Spinal cord (tissue), 10 donors: ENCODE measurements at places on chromosomes 2 and 18.

- no peak for DNase-seq
Observed at GRCh38 chr2:156385242-156385641, 50.9 kb upstream of the GPD2 start.

GRCh38 chr2:117958186-117958585 is 55.7 kb downstream of the CCDC93 start:
- no peak for DNase-seq

GRCh38 chr2:23617167-23617810 is 232.3 kb downstream of the KLHL29 start:
- DNase-seq, result peak; percentile 94

GRCh38 chr2:212535996-212536816 is 2.4 kb downstream of the ERBB4 start:
- DNase-seq, result peak; percentile 48

DNA sequence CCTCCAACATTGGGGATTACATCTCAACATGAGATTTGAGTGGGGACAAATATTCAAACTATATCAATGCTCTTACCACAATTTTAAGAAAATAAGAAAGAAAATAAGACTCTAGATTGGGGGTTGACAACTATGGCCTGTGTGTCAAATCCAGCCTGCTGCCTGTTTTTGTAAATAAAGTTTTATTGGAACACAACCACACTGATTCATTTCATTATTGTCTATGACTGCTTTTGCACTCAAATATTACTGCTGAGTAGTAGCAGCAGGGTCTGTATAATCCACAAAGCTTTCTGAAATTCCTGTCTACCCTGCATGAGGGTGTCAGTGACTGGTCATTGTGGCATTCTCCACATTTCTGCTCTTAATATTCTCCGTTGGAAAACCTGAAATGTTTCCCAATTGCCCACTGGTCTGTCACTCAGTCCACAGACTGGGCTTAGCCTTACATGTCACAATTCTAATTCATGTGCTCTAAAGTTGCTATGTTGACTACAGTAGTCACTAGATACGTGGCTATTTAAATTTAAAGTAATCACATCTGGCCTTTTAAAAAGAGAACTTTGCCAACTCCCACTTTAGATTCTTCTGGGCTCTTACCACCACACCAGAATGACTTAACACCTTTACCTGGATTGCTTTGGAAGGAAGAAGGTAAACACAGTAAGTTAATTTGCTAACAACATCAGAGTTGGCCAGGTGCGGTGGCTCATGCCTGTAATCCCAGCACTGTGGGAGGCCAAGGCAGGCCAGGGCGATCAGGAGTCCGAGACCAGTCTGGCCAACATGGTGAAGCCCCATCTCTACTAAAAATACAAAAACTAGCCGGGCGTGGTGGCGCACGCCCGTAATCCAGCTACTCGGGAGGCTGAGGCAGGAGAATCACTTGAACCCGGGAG is 86.9 kb downstream of the CLHC1 start:
- no peak for DNase-seq

DNA sequence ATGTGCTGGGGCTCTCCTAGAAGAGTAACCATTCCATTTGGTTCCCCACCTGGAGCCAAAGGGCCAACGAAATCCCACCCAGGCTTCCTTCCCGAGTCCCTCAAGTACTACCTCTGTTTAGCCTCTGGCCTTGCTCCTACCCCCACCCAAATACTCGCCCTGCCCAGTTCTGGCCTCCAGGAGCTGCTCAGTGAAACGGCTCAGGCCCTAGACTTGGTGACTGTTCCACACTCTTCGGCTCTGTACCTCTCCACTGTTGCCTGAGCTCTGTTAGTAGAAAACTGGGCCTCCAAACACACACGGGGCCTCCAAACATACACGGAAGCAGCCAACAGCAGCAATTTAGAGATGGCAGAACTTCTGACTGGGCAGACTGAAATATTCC is 4.2 kb downstream of the OTX1 start:
- no peak for DNase-seq

GRCh38 chr2:85601771-85602475 is 575 bp downstream of the TMEM150A start:
- DNase-seq, result no peak

DNA sequence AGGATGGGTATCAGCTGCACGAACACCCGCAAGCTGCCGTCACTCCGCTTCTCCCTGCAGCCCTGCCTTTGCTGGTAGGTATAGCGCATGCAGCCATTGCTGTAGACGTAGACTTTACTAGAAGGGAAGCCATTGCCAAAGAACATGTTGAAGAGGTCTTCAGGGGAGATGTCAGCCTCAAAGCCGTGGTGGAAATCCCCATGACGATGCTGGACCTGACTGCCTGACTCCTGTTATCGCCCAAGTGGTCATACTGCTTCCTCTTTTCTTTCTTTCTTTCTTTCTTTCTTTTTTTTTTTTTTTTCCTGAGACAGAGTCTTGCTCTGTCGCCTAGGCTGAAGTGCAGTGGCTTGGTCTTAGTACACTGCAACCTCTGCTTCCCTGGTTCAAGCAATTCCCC is 68.7 kb upstream of the SPRED2 start:
- DNase-seq, result no peak

DNA sequence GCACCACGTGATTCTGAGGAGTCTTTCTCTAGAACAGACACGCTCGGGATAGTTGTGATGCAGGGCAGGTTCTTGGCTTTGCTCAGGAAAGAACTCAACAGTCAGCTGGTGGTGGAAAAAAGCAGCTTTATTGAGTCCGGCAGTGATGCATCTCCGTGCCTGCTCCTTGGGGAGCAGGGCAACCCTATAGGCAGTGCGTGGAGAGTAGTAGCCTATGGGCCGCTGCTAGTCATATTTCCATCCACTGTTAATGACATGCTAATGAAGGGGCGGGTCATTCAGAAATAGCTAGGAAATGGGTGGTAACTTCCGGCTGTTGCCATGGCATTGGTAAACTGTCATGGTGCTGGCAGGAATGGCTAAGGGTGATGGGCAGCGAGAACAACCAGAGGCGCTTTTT is 11.6 kb upstream of the ACKR3 start:
- DNase-seq, result no peak

- no peak for DNase-seq
Observed at GRCh38 chr2:46748735-46749531, 166.7 kb downstream of the MCFD2 start.

DNA sequence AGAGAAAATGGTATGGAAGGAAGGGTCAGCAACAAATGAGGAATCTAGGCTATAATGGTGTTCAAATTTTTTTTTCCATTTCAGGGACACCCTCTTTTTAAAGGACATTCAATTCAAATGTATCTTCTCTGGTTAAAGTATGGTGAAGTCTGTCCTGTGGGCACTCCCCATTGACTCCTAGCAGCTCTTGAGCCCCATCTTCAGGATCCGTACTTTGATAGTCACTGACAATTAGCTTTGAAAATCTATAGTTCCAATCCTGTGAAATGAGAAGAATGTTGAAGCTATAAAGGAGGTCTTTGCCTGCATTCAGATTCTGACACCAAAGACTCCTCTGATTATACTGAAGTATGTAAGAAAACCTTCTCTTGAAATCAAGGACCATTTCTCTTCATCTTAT is 43.3 kb downstream of the KCNH7 start:
- DNase-seq, result no peak

DNA sequence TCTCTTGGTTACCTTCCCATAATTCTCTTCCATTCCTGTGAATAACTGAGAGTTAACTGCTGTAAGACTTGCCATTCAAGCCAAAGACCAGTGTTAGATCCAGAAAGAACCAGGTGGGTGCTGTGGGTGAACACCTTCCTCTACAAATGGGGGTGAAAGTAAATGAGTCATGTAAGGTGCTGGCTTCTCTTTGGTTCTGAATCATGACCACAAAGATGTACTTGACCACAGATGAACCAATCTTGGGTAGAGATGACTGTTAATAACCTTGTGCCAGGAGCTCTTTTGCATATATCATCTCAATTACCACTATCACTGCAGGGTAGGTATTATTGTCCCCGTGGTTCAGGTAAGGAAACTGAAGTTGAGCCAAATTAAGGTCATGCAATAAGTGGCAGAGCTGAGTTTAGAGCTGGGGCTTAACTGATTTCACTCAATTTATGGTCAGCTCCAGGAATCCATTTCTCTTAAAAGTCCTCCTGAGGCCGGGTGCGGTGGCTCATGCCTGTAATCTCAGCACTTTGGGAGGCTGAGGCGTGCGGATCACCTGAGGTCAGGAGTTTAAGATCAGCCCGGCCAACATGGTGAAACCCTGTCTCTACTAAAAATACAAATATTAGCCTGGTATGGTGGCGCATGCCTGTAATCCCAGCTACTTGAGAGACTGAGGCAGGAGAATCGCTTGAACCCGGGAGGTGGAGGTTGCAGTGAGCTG is 244.9 kb upstream of the CXCR4 start:
- no peak for DNase-seq

GRCh38 chr2:189260361-189260814 is 80.8 kb upstream of the COL5A2 start:
- no peak for DNase-seq

DNA sequence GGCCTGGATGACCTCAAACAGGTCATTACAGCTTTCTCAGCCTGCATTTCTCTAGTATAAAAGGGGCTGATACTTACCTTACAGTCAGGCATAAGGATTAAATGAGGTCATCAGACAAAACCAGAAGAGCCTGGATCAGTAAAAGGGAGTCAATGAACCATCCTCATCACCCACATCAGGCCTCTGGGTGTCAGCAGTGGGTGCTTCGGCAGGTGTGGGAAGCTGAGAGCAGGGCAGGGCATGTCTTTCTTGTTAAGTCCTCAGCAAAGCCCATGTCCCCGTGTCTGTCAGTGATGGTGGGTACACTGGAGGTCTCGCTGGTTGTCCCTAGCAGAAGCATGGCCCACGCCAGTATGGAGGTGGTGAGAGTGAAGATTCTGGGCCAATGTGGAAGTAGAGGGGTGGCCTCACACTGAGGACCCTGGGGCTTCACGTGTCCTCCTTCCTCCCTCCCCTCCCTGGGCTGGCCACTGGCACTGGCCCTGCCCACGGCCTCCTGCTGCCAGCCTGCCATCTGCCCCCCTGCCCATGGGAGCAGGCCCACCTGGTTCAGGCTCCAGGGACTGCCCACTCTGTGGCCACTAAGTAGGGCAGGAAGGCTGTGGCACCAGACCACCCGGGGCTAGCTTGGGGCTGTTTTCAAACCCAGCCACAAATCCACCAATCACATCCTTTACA is 4.4 kb downstream of the ADRA2B start:
- DNase-seq, result no peak

GRCh38 chr18:79422022-79422782 is 26.5 kb downstream of the NFATC1 start:
- no peak for DNase-seq

GRCh38 chr2:40556739-40557138 is 104.8 kb upstream of the SLC8A1 start:
- no peak for DNase-seq

- DNase-seq, result no peak
Observed at GRCh38 chr2:25251071-25251421, 82.7 kb upstream of the POMC start.

GRCh38 chr2:951224-952006 is 766 bp downstream of the SNTG2 start:
- no peak for DNase-seq

- DNase-seq, result no peak
Observed at GRCh38 chr2:241269707-241270520, 45.6 kb downstream of the HDLBP start.

- no peak for DNase-seq
Observed at GRCh38 chr2:101617188-101617587, 80.3 kb upstream of the MAP4K4 start.

DNA sequence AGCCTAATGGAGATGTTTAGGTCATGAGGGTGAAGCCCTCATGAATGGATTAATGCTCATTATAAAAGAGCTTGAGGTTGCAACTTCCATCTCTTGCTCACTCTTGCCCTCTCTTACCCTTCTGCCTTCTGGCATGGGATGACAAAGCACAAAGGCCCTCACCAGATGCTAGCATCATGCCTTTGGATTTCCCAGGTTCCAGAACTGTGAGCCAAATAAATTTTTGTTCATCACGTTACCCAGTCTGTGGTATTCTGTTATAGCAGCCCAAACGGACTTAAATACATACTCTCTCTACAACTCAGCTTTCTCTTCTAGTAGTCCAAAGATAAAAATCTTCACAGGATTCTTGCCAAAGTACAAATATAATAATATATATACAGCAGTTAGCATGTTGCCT is 75.8 kb downstream of the LNPK start:
- no peak for DNase-seq

GRCh38 chr2:215839816-215840215 is 173.5 kb downstream of the MREG start:
- no peak for DNase-seq

- no peak for DNase-seq
Observed at GRCh38 chr2:187709065-187709464, 154.8 kb upstream of the TFPI start.

- no peak for DNase-seq
Observed at GRCh38 chr2:177433402-177433801, 40.8 kb downstream of the AGPS start.

DNA sequence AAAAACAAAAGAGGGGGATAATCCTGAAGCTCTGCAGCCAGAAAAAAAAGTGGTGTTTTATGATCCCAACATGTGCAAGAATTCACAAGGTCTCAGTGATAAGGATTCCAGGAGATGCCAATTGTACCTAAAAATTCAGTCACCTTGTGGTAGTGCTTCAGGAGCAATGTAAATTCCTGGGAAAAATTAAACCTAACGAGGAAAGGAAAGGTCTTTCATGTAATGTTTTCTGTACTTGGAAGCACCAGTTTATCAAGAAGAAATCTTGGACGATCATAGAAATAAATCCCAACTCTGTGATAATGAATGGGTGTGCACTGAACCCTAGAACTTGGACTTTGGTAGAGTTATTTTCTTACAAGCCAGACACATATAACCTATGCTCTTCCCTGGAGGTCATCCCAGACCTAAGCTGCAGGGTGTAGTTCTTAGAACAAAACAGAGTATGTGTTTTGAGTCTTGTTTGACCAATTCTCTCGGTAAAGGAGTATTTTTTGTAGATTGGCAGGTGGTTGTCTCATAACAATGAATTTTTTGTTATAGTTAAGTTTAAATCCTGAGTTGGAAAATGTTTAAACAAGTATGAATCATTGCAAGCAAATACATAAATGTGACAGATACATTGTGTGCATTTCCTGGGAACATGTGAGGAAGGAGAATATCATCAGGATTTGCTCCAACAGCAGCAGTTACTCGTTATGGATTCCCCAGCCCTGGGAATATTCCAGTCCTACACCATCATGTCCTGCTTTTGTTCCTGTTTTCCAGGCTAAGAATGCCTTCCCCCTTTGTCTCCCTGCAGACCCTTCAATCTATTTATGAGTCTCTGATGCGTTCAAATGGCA is 224.6 kb downstream of the NAPG start:
- no peak for DNase-seq

GRCh38 chr2:75047189-75047991 is 88.9 kb downstream of the POLE4 start:
- no peak for DNase-seq

DNA sequence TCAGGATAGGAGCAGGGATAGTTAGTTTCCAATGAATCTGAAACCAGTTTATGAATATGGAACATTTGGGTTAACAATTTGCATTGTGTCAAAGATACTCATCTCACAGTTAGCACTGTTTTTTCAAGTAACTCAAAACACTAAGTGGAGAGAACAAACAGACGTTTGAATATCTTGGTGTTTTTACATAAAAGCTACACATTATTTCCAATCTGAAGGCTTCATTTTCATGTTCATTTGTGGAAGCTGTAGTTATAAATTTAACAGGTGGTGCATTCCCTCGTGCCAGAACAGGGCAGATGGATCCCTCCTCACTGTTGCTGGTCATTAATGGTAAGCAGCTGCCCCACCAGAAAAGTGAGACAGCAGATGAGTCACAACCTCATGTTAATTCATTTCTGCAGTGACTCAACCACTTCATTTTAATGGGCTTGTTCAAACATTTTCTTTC is 286.9 kb downstream of the TMX3 start:
- DNase-seq, result no peak

- DNase-seq, result no peak
Observed at GRCh38 chr2:98556344-98557033, 51.8 kb downstream of the COA5 start.
